ENCODE measurements at places on chromosomes 4 and X.

- DNase-seq, result no peak
These were observed 412.1 kb upstream of the GRIA3 start for GRCh38 chrX:122771933-122772332.

DNA sequence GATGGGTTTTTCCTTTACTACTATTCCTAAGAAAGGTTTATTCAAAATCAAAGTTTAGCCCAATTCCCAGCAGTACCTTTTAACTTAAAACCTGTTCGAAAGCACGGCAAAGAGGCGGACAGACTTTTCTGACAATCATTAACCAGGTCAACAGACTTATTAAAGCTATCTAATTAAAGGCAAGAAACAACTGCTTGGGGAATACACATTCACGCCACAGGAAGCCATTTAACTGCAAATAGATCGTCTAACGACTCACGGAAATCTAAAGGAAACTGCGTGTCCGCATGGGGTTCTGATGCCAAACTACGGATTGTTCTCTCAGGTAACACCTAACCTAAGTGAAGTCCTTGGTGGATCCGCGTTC, 663 bp upstream of the USP53 start:
- no peak for DNase-seq

DNA sequence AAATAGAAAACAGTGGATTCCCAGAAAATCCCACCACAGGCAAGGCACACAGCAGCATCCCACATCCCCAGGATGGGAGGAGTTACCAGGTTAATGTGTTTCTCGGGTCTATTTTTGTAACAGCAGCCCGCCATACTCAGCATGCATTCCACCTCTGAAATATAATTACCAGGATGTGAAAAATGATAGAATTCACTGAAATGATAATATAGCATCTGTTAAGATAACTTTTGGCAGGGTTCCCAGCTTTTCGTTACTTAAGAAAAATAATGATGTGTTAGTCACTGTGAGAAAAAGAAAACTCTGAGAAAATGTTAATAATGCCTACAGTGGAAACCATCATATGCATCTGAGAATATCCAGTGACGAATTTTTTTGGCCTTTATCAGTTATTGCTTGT, 87.1 kb downstream of the VCX2 start:
- peak; percentile 60 for DNase-seq

DNA sequence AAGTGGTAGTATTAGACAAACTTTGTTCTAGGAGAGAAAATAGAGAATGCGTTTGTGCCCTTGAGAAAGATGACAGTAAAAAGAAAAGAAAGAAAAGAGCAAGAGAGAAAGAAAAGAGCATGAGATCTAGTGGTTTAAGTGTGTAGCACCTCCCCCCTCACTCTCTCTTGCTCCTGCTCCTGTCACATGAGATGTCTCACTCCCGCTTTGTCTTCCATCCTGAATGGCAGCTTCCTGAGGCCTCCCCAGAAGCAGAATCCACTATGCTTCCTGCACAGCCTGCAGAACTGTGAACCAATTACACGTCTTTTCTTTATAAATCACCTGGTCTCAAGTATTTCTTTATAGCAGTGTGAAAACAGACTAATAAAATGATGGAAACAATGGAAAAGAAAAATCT, 499.6 kb downstream of the ACTRT1 start:
- DNase-seq, result no peak

DNA sequence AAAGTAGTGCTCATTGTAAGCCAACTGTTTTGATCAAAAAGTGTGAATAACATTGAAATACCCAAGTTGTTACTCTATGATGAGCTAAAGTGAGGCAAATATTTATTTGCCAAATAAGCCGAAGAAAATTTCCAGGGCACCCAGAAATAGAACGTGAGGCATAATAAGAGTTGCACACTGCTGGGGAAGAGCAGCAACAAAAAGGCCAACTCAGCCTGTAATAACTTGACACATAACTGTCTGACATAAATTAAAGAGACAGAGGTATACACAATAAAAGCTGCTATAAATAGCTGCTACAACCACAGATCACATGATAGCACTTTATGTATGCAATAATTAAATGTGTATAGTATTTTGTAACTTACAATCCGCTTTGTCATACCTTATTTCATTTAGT, 2.0 kb upstream of the ABCB7 start:
- DNase-seq, result no peak

DNA sequence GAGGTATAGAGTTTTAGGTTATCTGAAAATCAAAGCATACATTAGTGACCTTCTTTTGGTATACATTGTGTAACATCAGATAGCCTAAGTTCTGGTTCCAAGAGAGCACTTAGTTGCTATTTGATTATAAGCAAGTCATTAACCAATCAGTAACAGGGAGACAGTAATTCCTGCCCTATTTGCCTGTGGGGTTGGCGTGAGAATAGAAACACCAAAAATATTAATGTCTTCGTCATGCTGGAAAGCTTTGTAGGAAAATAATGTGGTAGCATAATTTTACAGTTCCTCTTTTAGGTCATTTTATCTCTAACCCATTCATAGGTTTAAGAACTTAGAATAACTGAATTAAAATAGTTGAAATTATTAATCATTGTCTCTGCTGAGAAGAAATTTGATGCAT, 37.8 kb downstream of the NPNT start:
- DNase-seq, result no peak

- DNase-seq, result no peak
These were observed 86.4 kb upstream of the FAM9C start for GRCh38 chrX:13130816-13131215.

GRCh38 chrX:107542040-107542439, 86.3 kb upstream of the PRPS1 start:
- DNase-seq, result no peak

- DNase-seq, result no peak
These were observed 127.5 kb downstream of the DCK start for GRCh38 chr4:71120831-71121524.

DNA sequence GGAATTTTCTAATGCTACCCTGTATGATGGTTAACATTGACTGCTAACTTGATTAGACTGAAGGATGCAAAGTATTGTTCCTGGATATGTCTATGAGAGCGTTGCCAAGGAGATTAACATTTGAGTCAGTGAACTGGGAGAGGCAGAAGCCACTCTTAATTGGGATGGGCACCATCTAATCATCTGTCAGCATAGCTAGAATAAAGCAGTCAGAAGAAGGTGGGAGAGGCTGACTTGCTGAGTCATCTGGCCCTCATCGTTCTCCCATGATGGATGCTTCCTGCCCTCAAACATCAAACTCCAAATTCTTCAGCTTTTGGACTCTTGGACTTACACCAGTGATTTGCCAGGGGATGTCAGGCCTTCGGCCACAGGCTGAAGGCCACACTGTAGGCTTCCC, 878.5 kb downstream of the PCDH7 start:
- DNase-seq, result no peak

DNA sequence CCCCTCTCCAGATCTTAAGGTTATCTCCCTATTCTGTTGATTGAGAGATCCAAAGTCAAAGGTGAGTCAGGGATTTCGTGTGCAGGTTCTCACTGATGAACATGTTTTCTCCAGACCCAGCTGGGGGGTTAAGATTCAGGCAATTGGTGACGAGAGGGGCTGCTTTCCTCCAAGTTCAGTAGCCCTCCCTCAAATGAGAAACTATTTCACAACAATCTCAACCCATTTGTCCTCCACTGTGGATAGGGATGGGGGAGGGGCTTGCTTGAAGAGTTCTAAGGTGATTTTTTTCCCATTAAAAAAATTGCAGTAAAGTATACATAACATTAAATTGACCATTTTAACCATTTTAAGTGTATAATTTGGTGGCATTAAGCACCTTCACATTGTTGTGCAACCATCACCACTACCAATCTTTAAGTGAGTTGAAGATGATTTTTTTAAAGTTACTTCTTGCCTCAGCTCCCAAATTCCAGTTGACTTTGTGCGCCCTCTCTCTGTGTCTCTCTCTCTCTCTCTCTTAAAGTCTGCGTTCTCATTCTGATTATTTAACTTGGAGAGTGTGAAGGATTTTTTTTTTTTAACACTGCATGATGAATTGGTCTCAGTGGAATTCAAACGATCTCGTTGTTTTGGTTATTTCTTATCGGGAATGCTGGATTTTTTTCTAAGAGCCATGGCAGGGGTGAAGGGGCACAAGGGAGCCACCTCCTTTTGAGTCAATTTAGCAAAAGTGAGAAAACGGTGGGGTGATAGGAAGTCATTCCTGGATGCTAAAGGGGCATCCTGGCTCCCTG, 175.9 kb downstream of the SHROOM3 start:
- peak; percentile 56 for DNase-seq

DNA sequence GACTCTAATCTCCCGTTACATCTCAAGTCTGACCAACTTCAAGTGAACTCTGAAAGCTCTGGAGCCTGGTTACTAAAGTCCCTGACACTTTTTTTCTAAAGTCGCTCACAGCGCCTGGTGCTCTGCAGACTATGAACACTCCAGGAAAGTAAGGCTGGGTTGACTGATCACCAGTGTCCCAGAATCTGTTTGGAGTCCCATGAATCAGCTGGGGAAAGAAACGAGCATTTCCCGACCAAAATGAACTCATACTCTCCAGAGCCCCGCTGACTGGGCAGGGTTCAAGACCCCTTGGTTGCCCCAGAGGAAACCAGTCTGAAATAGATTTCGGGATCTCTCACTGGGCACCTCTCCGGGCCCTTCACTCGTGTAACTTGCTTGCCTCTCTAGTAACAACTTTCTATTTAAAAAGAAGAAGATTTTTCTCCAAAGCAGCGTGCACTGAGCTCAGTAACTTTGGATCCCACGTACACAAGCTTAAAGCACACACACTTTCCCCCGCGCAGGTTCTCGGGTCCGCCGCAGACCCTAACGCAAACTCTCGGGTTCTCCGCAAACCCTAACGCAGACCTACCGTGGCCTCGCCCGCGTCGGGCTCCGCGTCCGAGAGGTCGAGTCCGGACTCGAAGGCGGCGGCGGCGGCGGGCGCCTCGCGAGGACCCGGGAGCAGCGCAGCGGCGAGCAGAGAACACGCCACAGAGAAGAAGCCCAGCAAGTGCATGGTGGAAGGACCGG, 964 bp downstream of the VEGFC start:
- peak; percentile 51 for DNase-seq

DNA sequence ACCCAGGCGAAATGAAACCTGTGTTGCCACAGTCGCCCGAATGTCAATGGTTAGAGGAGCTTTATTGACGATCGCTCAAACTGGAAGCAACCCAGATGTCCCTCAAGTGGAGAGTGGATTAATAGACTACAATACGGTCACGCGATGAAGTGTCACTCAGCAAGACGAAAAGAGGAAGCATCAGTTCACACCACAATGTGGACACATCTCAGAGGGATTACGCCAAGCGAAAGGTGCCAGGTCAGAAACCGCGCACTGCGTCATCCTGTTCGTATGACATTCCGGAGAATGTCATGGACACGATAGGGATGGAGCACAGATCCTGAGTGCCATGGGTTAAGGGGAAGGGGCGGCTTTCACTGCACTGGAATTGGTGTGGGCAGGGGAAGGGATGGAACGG, 111.7 kb downstream of the HMX1 start:
- no peak for DNase-seq

GRCh38 chrX:53279296-53280237, 1.8 kb downstream of the IQSEC2 start:
- DNase-seq, result no peak

DNA sequence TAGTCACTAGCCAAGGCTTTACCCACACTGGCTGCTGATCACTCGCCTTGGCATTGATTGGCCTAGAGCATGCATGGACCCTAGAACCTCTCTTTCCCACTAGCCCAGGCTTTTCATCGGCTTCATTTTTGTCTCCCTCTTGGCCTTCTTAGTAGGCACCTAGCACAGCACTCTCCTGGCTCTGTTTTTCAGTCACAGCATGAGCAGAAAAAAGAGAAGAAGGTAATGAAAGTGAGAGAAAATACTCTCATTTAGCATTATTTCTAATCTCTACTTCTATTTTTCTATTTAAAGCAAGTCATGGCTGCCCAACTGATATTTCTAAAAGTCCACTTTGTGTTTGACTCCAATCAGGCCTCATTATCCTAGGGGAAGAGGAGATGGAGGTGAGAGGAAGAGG, 267.2 kb downstream of the FBXO8 start:
- DNase-seq, result no peak

DNA sequence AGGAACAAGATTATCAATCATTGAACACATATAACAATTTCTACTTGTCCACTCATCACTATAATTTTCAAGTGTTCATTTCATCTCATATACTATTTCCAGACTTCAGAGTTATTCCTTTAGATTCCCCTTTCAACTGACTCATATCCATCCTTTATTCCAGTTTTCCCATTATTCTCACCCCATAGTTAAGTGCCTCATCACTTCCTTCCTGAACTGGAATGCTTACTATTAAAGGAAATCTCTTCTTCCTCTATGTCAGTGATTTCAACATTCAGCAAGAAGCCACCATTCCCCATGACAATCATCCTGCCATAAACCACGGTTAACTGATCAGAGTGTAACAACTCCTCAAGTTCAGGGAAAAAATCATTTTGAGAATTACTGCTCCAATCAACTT, 198.9 kb downstream of the FBXO8 start:
- DNase-seq, result peak; percentile 77

GRCh38 chrX:121496966-121497365, 449.6 kb downstream of the GLUD2 start:
- DNase-seq, result peak; percentile 8

GRCh38 chr4:157964463-157964862, 208.4 kb downstream of the GASK1B start:
- no peak for DNase-seq

DNA sequence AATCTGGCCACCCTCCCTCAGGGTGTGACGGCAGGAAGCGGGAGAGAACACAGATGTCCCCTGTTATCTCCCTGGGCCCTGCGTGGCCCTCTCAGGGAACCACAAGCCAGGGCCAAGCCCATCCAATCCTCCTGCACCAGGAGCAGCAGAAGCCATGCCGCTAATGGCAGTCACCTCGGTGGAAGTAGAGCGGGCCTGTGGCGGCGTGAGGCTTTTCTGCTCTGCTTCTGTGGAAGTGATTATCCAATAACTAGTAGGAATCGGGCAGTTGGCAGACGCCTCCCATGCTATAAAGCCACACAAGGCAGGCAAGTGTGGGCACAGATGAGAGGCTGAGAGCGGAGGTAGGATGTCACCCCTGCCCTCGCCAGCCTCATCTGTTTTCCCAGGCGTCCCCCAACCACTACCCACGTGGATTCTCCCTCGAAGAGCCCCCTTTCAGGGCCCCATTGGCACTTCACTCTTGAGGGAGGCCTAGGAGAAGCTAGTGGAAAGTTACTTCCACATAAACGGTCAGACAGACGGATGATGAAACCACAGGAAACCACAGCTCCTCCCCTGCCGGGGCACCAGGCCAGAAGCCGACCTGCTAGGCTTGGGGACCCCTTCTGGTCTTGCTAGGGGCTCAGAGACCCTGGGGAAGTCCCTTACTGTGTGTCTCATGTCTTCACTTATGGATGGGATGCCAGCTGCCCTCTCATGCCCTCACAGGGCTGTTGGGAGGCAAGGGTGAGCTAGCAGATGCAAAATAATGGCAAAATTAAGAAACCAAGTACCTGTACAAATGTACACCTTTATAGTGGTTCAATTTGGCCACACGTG, 18.8 kb upstream of the TMSB4X start:
- peak; percentile 84 for DNase-seq

DNA sequence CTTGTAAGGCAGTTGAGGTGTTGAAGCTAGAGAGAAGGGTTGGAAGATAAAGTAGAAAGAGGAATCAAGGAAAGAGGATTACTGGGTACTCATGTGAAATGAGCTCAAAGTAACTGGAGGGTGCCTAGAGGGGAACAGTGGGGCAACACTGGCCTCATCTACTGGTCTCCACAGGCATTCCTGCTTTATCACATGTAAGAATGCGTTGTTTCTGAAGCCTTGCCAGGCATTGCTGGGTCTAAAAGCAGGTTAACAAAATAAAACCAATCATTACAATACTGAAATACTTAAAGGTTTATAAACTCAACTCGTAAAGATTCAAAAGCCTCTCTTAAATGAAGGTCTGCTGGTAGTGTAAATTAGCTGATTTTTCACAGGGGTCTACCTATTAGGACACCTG, 96.0 kb downstream of the FANCB start:
- peak; percentile 1 for DNase-seq
